Activated CD4-positive, alpha-beta T cell treated with anti-CD3 and anti-CD28 coated beads, Interleukin-2, Interleukin-6, amounts not matched to agents 100 ng/mL and 50 ng/mL, durations not matched to agents 16 hours and 8 hours (primary cell): ENCODE measurements at places on chromosomes 4 and X.

- peak; percentile 67 for DNase-seq
Measured at GRCh38 chr4:1720163-1720983, 750 bp downstream of the TMEM129 start.

- DNase-seq = no peak
Measured at GRCh38 chr4:1060621-1061020, 49.2 kb downstream of the FGFRL1 start.

- DNase-seq = no peak
Measured at GRCh38 chrX:26557691-26558321, 341.8 kb downstream of the MAGEB5 start.

GRCh38 chr4:143251348-143251747 lies 66.6 kb downstream of the USP38 start:
- DNase-seq = no peak

- no peak for DNase-seq
Measured at GRCh38 chr4:37609626-37610025, 76.5 kb downstream of the RELL1 start.

DNA sequence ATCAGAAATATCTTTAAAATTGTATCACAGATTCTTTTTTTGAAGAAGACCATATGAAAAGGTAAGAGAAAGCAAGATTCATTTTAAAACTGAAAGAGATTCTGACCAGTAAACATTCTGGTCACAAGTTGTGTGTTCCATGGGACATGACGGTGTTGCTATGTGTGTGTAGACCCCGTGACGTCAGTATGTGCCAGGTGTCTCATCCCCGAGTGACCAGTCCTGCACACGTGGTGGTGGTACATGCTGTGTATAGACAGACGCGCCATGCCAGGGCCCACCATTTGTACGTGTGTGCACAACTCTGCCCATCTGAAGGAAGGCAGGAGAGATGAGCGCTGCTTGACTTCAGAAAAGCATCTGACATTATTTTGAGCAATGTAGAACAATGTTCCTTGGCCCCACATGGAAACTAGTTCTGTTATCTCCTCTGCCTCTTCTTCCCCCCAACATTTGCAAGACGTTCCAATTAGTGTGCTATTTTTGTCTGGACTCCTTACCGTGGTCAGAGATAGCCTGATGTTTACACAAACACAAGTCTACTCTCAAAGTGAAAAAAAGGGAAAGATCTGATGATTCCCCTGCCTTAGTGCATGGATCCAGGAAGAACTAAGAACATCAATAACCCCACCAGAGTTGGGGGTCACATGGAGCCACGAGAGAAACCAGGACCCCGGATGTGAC lies 51.2 kb downstream of the IRF2 start:
- DNase-seq = no peak

DNA sequence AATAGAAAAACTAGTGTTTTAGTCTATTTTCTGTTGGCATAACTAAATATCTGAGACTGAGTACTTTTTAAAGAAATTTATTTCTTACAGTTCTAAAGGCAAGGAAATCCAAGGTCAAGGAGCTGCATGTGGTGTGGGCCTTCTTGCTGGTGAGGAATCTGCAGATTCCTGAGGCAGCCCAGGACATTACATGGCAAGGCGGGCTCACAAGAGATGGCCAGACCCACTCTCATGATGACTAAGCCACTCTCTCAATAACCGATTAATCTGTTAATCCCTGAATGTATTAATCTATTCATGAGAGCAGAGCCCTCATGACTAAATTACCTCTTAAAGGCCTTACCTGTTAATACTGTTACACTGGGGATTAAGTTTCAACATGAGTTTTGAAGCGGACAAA lies 340.8 kb downstream of the GRXCR1 start:
- no peak for DNase-seq

- DNase-seq = no peak
Measured at GRCh38 chrX:39304746-39305145, 503.5 kb downstream of the MID1IP1 start.

- no peak for DNase-seq
Measured at GRCh38 chr4:108393890-108394472, 225.2 kb upstream of the LEF1 start.

- no peak for DNase-seq
Measured at GRCh38 chrX:17030580-17031270, 84.3 kb downstream of the REPS2 start.

GRCh38 chrX:119870626-119871131 lies 854 bp downstream of the RNF113A start:
- DNase-seq = peak; percentile 39

DNA sequence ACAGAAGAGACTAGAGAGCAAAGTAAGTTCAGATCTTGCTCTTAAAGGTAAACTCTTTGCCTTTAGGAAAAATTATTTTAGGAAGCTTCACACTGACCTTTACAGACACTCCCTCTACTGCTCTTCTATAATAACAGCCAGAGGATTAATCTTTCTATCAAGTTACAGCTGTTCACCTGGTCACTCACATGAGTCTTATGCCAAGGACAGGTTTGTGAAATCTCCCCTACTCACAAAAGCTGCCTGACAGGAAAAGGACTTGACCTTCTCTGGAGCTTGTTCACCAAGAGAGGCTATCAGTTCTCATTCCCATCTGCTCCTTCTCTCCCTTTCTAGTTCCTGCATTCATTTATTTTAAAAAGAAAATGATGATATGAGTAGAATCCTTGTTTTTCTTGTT lies 117.3 kb downstream of the C4orf51 start:
- no peak for DNase-seq

DNA sequence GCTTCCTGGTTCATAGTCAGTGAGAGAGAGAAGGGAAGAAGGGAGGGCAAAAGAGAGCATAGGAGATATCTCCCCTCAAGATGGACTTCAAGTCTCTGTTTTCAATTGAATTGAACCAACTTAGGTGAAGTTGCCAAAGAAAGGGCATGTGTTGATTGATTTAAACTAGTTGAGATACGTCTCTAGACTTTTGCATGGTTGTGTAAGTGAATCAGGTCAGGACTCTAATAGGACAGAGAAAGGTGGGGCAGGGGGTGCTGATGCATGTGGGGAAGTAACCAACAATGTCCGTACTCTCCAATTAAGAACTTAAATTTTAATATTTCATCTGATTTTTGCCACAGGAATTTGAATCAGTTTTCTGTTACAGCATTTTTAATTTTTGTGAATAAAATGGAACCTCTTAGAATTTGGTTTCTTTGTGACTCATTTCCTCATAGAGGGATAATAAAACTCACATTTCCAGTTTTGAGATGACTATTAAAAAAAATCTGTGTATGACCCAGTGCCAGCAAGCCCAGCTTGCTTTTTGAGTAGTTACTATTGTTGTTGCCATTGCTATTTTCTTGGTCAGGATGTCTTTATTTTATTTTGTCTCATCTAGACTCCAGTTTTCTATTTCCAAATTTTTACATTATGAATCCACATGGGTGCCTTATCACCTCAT lies 37.3 kb downstream of the SLIT2 start:
- DNase-seq = no peak

GRCh38 chrX:110180176-110180927 lies 137.5 kb downstream of the AMMECR1 start:
- DNase-seq = no peak

DNA sequence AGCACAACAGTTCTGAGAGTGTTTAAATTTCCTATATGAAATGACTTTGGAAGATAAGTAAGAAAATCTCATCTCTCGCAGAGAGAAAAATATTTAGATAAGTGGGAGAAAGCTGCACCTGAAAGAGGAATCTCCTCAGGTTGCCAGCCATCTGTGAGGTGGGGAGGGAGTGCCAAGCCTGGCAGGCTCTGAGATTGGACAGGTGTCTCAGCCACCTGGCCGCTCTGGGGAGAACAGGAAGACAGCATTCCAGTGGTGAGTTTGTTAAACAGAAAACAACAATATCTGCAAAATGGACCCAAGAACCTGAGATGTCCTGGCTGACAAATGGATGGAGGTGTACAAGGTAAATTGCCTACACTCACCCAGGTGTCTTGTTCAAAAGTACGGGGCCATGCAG lies 31.3 kb downstream of the EMCN start:
- DNase-seq = no peak
